ENCODE measurements at places on chromosomes 3 and 15.

DNA sequence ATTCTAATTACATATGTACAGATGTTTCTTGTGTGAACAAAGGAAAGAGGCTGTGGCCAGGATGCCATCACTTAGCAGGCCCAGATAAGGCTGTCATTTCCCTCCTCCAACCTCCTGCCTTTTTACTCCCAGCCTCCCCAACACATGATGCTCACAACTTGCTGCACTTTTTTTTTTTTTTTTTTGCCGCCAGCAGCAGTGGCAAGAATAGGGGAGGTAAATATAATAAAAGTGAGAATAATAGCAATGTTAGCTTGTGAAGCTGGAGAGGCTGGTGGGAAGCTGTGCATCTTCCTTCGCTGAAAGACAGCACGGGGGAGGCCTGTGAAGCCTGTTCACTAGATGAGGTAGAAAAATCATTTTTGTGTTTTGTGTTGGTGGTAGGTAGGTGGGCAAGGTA lies 42.5 kb upstream of the MYO5C start:
- no peak for DNase-seq

- DNase-seq: no peak
These were observed 297.5 kb upstream of the STT3B start for GRCh38 chr3:31235062-31235700.

GRCh38 chr3:64046592-64046991 lies 23.3 kb upstream of the PSMD6 start:
- no peak for DNase-seq

DNA sequence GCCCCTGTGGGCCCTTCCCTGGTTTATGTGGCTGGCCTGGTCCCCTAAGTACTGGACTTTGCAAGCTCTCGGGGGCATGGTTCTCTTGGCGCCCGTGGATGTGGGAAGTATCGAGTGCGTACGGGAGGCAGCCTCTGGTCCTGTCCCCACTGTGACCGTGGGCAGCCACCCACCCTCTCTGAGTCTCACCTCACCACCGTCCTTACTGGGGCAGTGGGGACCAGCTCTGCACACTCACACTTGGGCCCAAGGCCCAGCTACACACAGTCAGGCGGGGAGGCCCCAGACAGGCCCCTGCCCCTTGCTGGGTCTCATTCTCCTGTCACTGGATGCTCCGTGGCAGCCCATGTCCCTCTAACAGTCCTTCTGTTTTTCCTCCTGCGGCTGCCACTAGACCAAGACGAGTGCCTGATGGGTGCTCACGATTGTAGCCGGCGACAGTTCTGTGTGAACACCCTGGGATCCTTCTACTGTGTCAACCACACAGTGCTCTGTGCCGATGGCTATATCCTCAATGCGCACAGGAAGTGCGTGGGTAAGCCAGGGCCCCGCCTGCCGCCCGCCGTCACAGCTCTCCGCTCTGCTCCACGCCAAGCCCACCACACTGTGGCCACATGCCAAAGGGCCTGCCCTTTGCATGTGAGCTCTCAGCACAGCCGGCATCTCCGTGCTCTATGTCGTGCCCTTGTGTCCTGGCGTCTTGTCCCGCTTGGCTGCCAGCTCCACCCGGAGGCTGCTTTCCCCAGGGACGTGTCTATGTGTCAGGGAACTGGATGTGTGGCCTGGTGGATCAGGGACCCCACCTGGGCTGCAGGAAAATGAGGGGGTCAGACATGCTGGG lies 72.7 kb downstream of the FBLN2 start:
- no peak for DNase-seq

DNA sequence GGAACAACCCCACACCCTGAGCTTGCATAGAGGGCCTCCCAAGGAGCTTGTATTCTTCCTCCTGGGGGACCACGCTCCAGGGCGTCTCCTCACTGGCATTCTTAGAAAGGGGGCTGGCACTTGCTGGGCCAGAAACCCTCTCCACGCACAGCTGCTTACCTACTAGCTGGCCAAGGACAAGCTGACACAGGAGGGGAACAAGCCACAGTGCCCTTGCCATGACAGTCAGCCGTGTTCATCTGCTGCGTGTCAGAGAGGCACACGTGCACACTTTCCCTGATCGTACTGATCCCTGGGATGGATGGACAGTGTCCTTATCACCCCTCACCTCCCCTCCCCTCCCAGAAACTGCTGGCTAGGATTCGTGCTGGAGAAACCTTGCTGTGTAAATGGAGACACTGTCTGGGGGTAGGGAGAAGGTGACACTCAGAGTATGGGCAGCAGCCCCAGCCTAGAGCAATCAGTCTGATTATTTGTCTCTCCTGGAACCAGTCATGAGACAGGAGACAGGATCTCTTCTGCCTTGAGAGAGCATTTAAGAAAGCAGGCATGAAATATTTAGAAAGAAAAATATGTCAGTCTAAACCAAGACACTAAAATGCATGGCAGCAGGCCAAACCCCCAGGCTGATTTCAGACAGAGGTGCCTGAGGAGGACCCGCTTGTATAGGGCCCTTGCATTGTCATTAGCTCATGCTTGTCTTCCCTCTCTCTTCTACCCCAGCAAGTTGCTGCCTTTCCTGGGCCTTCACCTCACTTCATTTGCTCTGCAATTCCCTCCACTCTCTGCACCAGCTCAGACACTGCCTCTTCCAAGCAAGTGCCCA lies 311.8 kb upstream of the TRIM42 start:
- DNase-seq: no peak

- no peak for DNase-seq
These were observed 10.9 kb upstream of the EHD4 start for GRCh38 chr15:41983221-41983620.

DNA sequence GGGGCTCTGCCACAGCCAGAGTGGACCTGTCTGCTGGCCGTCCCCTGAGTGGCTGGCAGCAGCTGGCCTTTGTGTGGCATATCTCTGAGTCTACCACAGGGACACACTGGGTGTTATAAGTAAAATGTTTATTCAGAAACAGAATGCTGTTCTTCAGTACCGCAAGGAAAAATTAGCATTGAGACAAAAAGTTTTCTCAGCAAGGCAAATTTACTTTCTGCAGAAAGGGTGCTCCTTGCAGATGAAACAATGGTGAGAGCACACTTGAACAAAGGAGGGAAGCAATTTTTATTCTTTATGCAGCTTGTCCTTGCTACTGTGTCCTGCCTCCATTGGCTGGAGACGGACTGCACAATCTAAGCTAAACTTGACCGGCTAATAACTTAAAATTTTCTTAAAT lies 4.0 kb downstream of the TMEM89 start:
- no peak for DNase-seq

DNA sequence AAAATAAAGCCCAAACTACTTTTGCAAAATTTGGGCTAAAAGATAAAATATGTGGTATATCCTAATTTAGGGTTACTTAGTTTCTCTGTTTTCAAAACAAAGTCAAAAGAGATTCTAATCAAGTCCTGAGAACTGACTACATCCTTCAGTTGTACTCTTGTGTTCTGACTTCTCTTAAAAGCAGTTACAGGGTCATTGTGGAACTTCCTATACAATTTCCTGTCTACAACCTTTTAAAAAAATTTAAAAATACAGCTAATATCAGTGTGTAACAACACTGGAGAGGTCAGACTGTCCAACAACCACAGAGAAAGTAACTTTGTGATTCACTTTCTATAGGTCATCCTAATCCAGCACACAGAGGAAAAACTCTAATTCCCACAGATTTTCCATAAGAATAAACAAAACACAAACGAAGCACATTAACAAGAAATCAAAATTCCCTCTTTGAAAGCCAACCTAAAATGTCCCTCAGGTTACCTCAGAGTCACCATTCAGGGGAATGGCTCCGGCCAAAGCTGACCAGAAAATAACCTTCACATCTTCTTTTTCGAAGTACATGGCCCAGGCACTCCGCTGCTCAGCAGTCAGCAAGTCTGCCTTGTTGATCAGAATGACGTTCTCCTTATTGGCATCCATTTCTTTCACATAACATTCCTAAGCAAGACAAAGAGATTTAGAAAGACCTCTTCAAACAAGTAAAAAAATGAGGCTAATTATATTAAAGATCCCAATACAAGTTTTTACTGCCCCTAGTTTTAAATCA lies 13.3 kb downstream of the LSG1 start:
- no peak for DNase-seq

DNA sequence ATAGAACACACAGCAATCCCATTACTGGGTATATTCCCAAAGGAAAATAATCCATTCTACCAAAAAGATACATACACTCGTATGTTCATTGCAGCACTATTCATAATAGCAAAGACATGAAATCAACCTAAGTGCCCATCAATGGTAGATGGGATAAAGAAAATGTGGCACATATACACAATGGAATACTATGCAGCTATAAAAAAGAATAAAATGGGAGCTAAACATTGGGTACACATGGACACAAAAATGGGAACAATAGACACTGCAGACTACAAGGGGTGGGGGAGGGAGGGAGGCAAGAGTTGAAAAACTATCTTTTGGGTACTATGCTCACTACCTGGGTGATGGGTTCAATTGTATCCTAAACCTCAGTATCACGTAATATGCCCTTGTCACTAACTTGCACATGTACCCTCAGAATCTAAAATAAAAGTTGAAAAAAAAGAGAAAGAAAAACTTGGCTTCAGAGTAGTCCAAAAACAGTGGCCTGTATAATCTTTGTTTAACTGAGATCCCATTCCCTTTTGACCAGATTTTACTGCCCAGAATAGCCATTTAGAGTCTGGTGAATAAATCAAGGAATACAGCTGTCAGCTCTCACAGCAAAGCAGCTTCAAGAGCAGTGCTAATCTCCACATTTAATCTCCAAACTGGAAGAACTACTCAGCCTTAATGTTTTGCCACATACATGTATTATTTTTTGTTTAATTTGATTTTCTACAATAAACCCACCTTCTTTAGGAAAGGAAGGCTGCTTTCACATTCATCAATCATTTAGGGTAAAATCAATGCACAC lies 54.5 kb upstream of the XRN1 start:
- DNase-seq: no peak

DNA sequence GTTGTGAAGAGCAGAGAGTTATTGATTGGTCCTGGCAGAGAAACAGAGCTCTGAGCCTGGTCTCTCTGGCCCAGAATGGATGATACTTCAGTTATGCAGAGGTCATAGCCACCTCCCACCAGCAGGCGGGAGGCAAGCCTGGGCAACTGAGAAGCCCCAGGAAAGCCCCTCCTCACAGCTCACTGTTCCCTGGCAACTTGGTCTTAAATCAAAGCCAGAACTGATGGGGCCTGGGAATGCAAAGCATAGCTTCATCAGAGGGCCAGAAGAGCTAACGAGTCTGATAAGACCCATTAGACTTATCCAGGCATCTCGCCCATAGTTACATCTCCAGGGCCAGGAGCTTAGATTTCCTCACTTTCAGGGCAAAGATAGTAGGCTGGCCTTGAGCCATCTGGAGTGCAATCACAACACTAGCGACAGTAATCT lies 5.5 kb upstream of the COLQ start:
- no peak for DNase-seq

GRCh38 chr3:43686700-43687498 lies 3.8 kb upstream of the ABHD5 start:
- no peak for DNase-seq

GRCh38 chr3:94036909-94037507 lies 8.6 kb upstream of the STX19 start:
- DNase-seq: no peak

GRCh38 chr15:59115047-59115446 lies 10.1 kb downstream of the CCNB2 start:
- DNase-seq: no peak

DNA sequence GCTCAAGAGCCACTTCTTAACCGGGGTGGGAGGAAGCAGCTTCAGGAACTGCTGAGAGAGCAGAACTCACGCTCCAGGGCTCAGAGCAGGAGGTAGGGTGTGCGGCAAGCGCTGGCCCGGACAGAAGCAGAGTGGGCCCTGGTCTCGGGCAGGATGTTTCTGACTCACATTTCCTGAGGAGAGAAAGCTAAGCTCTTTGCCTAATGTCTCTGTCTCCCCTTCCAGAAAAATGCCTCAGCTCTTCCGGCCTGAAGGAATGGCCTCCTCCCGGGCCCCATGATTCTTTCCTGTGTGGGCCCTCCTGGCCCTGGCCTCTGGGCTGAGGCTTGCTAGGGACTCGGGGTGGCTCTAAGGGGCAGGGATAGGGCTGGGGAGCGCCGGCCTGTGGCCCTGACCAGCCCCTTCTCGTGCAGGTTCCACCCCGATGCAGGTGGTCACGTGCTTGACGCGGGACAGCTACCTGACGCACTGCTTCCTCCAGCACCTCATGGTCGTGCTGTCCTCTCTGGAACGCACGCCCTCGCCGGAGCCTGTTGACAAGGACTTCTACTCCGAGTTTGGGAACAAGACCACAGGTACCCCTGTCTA lies 4.1 kb upstream of the STAB1 start:
- no peak for DNase-seq

DNA sequence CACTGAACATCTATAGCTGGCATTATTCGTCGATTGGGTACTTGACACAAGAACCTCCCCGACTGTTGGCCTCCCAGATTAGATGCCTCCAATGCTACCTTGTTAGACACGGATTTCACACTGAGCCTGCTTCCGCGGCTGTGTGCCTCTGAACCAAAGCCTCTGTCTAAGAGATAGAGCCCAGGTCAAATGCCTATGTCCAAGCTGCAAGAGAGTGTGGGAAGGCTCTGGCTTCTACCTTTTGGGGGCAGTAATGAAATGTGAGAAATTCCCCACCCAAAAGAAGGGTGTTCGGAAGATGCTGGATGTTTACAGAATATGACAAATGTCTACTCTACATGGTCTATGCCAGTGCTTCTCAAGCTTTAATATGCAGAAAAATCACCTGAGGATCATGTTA lies 2.0 kb upstream of the RPUSD2 start:
- DNase-seq: no peak

DNA sequence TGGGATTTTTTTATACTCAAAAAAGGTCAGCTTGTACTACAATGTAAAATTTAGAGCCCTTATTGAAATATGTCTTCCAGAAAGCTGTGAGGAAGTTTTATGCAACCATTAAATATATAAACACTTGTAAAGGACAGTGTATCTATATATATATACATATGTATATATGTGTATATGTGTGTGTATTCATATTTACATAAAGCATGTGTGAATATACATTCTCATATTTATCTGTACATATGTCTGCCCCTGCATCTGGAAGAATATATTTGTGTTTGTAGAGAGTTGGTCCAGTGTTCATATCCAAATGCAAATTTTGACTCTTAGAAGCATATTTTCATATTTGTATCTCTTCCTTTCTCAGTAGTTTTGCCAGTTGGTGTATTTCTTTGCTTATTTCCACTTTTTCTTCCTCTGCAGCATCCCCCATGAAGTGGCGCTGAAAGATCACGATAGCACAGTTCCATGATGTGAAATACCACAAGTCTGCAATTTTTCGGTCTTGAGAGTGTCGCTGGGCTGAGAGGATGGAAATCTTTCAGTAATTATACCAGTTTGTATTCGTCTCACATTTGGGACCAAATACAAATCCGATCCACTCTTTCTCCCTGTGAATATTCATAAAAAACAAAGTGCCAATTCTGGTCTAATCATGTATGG lies 311.7 kb upstream of the DPH6 start:
- no peak for DNase-seq
